ENCODE measurements at places on chromosomes 6 and 20.
A peak's percentile ranks its signal among the peaks of the same experiment; 100 is the strongest.

DNA sequence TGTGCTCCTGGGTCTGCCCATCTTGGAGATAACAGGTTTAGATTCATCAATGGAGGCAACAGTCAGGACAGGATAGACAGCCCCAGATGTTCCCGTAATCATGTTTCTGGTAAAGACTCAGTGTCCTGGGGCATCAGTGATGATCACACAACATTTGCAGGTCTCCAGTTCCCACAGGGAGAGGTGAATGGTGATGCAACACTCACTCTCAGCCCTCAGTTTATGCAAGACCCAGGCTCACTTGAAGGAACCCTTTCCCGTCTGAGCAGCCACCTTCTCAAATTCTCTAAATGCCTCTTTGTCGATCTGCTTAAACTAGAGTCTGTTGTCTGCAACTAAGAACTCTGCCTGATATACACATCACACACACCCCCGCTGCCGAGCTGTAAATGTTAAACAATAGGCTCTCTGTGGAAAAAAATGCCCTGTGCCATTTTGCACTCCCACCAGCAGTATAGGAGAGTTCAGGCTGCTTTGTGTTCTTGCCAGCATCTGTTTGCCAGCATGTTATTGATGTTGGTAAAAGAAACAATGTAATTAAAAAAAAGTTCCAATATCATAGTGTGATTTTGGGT, 30.1 kb upstream of the SCP2D1 start:
- no peak for DNase-seq

GRCh38 chr6:26473429-26473757, 15.6 kb downstream of the BTN2A1 start:
- no peak for DNase-seq

- DNase-seq: no peak
Measured at GRCh38 chr6:73704260-73704659, 8.3 kb downstream of the CD109 start.

DNA sequence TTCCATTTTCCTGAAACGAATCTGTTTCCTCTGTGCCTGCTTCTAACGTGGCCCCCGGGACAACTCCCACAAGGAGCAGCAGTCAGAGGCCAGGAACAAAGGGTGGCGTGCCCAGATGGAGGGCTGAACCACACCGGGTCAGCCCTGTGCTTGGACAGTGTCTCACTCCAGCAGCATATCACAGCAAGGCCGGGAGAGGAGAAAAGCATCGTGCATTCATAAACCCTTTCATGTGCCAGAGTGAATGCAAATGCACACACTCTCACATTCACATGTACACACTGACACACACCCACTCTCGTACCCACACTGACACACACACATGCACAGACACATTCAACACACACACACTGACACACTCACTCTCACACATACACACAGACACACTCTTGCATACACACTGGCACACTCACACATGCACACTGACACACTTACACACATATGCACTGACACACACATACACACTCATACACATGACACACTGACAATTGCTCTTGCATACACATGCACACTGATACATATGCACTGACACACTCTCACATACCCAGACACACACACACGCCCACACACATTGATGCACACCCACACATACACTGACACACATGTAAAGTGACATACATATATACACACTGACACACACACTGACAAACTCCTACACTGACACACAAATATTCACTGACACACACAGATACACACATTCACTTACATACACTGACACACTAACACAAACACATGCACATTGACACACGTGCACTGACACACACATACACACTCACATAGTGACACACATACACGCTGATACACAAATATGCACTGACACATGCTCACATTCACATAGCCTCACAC, 237.0 kb downstream of the LRFN2 start:
- DNase-seq: no peak

DNA sequence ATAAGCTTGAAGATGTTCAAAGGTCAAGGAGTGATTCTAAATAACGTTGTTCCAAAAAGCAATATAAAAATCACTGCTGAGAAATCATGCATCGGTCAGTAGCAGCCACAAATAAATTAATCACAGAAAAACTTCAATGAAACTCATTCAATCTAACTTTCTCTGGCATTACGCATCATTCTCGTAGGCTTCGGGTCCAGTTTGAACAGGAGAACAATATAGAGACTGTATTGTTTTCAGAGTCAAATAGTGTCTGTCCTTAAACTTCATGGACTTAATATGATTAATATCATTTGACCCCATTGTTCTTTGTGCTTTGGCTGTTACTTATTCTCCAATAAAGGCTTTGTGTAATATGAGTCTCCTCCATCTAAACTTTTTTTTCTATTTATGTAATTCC, 200.4 kb downstream of the C6orf118 start:
- DNase-seq: no peak

GRCh38 chr20:3803854-3804253, 7.7 kb downstream of the CDC25B start:
- no peak for DNase-seq

DNA sequence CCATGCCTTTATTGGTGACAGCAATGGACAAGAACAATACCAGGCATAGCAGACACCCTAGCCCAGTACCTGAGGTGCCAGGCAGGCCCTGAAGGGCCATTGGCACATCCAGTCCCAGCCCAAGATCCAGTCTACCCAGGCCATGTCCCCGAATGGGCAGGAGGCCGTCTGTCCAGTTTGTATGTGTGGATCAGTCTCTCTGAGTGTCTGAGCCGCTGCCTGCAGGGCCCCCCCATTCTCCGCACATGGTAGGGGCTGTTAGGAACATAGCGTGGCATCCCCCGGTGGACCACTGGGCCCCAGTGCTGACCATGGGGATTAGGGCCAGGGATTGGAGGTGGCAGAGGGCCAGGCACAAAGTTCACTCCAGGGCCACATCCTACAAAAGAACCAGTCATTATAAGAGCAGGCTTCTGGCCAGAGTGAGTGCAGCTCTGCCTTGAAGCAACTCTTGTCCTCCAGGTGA, 5.1 kb downstream of the PCED1A start:
- no peak for DNase-seq

GRCh38 chr20:4227085-4227821, 211.9 kb upstream of the RNF24 start:
- DNase-seq: no peak

DNA sequence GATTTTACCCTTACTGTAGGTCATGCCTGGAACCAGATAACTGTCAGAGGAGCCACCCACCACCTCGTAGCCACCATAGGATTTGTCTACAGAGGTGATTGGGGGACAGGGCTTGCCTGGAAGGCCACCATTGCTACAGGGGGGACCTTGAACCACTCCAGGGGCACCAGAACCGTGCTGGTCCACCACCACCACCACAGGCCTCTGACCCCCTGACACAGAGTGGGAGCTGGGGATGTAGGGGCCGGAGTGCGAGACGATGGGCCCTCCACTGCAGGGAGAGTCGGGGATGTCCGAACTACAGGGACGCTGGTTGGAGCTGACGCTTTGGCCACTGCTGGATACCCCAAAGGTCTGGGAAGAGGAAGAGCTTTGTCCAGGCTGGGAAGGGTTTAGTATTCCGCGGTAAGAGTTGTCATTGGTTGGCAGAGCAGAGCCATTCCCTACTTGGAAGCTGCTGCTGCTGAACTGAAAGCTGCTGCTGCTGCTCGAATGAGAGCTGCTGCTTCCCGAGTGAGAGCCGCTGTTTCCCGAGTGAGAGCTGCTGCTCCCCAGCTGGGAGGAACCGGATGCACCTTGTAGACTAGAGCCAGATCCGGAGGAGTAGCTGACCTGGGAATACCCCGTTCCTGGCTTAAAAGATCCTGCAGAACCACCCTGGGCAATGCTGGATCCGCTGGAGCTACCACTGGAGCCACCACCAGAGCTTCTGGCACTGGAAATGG, 2.2 kb downstream of the PSORS1C1 start:
- no peak for DNase-seq

DNA sequence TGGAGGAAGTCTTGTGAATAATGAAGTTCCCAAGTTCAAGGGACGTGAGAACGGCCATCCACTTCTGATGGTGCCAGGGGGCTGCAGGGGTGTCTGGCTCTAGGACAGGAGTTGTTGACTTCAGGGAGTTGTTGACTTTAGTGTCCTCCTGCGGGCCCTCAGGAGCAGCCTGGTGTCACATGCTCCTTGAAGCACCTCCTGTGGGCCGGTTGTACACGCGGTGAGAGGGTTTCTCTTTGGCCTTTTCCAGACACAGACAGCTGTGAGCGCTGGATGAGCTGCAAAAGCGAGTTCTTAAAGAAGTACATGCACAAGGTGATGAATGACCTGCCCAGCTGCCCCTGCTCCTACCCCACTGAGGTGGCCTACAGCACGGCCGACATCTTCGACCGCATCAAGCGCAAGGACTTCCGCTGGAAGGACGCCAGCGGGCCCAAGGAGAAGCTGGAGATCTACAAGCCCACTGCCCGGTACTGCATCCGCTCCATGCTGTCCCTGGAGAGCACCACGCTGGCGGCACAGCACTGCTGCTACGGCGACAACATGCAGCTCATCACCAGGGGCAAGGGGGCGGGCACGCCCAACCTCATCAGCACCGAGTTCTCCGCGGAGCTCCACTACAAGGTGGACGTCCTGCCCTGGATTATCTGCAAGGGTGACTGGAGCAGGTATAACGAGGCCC, 77.8 kb downstream of the ISM1 start:
- no peak for DNase-seq

DNA sequence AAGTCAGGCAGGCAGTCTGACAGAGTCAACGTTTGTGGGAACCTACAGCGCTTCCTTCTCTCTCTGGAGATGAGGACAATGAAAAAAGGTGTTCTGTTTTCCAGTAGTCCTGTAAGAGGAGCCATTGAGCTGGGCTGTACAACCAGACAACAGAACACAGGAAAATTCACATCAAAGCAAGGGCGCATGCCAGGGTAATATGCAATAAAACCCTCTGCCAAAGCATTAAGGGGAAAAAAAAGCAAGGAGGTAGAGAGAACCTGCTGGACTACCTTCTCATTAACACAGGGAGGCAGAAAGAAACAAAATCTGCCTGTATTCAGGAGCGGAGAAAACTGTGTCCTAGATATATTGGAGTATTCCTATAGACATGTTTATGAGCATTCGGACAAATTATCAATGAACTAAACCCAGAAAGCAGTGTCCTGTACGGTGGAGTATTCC, 1.3 kb downstream of the RNF24 start:
- peak; percentile 51 for DNase-seq

GRCh38 chr20:40703975-40704530, 15.0 kb upstream of the MAFB start:
- no peak for DNase-seq

GRCh38 chr20:50191544-50192363, 1.1 kb downstream of the CEBPB start:
- no peak for DNase-seq

DNA sequence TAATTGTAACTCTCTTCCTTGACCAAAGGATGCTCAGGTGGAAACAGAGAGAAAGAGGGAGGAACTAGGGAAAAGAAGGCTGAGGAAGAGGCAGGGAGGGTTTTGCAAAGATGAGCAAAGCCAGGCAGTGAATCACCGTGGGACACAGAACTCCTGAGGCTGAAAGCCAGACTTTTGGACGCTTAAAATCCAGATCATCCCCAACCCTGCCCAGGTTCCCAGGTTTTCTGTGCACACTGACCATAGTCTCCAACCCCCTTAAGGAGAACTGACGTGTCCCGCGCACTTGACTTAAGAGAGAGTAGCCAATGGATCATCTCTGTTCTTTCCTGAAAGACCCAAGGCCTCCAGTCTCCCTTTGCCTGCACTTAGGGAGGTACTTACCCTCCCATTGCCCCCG, 75.3 kb downstream of the LRFN2 start:
- no peak for DNase-seq

- DNase-seq: no peak
Measured at GRCh38 chr6:85081102-85081501, 316.7 kb upstream of the TBX18 start.

DNA sequence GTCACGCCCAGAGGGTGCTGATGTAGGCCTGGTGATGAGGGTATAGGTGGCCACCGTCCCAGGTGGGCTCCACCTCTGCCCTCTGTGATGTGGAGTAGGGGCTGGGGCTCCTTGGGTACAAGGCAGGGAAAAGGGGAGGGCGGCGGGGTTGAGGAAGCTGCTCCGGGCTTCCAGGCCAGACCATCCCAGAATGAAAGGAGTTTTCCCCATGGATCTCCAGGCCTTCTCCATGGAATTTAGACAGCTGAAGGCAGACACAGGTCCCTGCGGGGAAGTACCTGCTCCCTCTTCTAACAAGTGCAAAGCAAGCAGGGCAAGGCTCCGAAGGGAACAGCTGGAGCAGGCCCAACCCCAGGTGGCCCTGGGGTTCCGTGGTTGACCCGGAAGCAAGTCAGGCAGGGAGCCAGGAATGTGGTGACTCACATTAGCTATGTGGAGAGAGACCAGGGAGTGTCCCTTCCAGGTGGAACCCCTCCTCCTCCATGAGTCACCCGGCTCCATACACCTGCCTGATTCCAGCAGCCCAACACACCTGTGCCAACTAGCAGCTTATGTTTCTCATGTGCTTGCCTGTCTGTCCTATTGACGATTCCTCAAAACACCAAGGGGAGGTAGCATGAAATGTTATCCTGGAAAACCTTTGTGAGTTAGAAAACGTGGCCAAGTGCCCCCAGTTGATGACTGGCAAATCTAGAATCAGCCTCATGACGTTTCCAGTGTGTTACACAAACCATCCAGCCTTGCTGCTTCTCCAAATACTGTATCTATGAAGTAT, 59.7 kb upstream of the SNX9 start:
- no peak for DNase-seq

DNA sequence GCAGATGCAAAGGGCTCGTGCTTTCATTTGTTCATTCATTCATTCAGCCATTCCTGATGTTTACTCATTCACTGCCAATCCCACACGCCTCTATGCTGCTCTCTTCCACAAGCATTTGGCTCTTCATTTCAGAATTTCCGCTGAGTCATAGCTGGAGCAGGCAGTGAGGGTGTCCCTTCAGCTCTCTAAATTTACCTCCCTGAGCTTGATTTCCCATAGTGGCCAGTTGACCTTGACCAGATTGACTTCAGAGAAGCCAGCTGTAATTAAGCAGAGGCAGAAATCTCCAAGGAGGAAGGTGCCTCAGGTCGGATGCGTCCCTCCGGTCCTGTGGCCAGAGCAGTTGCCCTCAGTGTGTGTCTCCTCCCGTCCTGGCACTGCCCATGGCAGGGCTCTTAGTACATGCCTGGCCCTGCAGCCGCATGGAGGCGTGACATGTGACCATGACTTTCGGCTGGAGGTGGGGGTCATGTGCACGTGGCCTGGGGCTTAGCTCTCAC, 267.2 kb upstream of the ECI2 start:
- no peak for DNase-seq

GRCh38 chr6:3690506-3690905, 61.0 kb downstream of the PXDC1 start:
- no peak for DNase-seq

- no peak for DNase-seq
Measured at GRCh38 chr6:144722925-144723324, 437.8 kb downstream of the UTRN start.
